ENCODE measurements at places on chromosomes 1 and 21. TPM values are rescaled to one million over a fixed set of nuclear protein-coding genes. Genes with fewer than 3 reads are reported as not detected.

The TMEM234 gene
- polyA plus RNA-seq: 17.5 TPM

The TNFAIP8L2 gene
- 26.6 TPM for polyA plus RNA-seq

The ST6GALNAC5 gene
- 3.6 TPM for polyA plus RNA-seq

The BEST4 gene
- polyA plus RNA-seq: 0.33 TPM

The PEX10 gene
- polyA plus RNA-seq: 21.6 TPM

The LY9 gene
- polyA plus RNA-seq: 0.94 TPM

The KCNN3 gene
- 0.55 TPM for polyA plus RNA-seq

The SLC25A34 gene
- 2.7 TPM for polyA plus RNA-seq

The SDC3 gene
- polyA plus RNA-seq: 23.5 TPM

The RPE65 gene
- polyA plus RNA-seq: not detected

The XPR1 gene
- polyA plus RNA-seq: 14.7 TPM

The VANGL2 gene
- polyA plus RNA-seq: 1.7 TPM

The PRDM16 gene
- polyA plus RNA-seq: 2.4 TPM

The CCDC30 gene
- 1.5 TPM for polyA plus RNA-seq

The HRNR gene
- 0.02 TPM for polyA plus RNA-seq

The TRIM62 gene
- 4.4 TPM for polyA plus RNA-seq

The BGLAP gene
- 1.7 TPM for polyA plus RNA-seq

The VAV3 gene
- 1.7 TPM for polyA plus RNA-seq

The ZMPSTE24 gene
- polyA plus RNA-seq: 30.4 TPM

The KPRP gene
- polyA plus RNA-seq: not detected

The LYPD8 gene
- not detected for polyA plus RNA-seq

The WNT2B gene
- polyA plus RNA-seq: 2.7 TPM

The BTG2 gene
- 29.1 TPM for polyA plus RNA-seq

The RGS13 gene
- 0.53 TPM for polyA plus RNA-seq

The SOAT1 gene
- 10.5 TPM for polyA plus RNA-seq
